Activated CD4-positive, alpha-beta memory T cell treated with anti-CD3 and anti-CD28 coated beads for 36 hours (primary cell): ENCODE measurements at places on chromosomes 5 and 9. TPM values are rescaled to one million over a fixed set of nuclear protein-coding genes. Genes with fewer than 3 reads are reported as not detected.

KIF24 gene
- 5.7 TPM for total RNA-seq

OBP2B gene
- total RNA-seq, result not detected

AHRR gene
- 16.7 TPM for total RNA-seq

RASGRF2 gene
- 7.6 TPM for total RNA-seq

SV2C gene
- total RNA-seq, result 0.10 TPM

MRPL50 gene
- total RNA-seq, result 13.3 TPM

CER1 gene
- total RNA-seq, result not detected

SEMA5A gene
- 0.52 TPM for total RNA-seq

CLTB gene
- total RNA-seq, result 51.5 TPM

FOXD4L3 gene
- total RNA-seq, result not detected

PCDHB12 gene
- not detected for total RNA-seq

INSL6 gene
- total RNA-seq, result not detected

LECT2 gene
- not detected for total RNA-seq

TRAF1 gene
- total RNA-seq, result 124 TPM

FAM163B gene
- total RNA-seq, result not detected

CKMT2 gene
- not detected for total RNA-seq

HAVCR1 gene
- 0.40 TPM for total RNA-seq

MCCC2 gene
- total RNA-seq, result 54.4 TPM

SH2D3C gene
- total RNA-seq, result 34.5 TPM

SURF1 gene
- 24.7 TPM for total RNA-seq

MYORG gene
- total RNA-seq, result 1.9 TPM

SLC1A1 gene
- total RNA-seq, result not detected

ADAMTSL2 gene
- 0.05 TPM for total RNA-seq

DDX4 gene
- not detected for total RNA-seq

LCN2 gene
- not detected for total RNA-seq

ECSCR gene
- 4.2 TPM for total RNA-seq

SPATA31E1 gene
- not detected for total RNA-seq

SHOC1 gene
- not detected for total RNA-seq
